ENCODE measurements at places on chromosomes 3 and 15. TPM values are rescaled to one million over a fixed set of nuclear protein-coding genes. Genes with fewer than 3 reads are reported as not detected.

DNA sequence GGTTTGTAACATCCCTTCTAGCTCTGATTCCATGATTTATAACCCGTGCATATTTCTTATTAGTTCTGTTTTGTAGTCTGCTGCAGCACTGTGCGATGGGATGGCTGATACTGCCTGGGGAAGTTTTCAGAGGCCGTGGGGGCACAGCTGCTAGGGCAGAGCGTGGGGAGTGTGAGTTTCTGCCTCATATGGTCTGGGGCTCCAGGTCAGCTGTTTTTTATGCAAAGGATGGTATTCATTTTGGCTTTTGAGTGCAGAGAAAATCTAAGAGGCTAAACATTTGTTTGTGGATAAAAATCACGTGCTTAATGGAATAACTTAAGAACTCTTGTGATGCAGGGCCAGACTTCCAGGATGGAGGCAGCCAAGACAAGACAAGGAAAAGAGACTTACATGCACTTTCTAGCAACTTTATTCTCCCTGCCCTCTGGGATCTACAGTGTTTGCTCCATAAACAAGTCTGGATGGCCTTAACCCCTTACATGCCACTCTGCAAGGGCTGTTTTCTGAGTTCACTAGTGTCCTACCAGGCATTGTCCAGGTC is 45.5 kb upstream of the CFAP161 start:
- no peak for DNase-seq

GRCh38 chr3:127647166-127647844 is 18.3 kb downstream of the PODXL2 start:
- no peak for DNase-seq

- DNase-seq: peak; percentile 54
Measured at GRCh38 chr15:80942746-80943565, 46.7 kb downstream of the MESD start.

- no peak for DNase-seq
Measured at GRCh38 chr15:57758560-57758959, 52.0 kb downstream of the POLR2M start.

DNA sequence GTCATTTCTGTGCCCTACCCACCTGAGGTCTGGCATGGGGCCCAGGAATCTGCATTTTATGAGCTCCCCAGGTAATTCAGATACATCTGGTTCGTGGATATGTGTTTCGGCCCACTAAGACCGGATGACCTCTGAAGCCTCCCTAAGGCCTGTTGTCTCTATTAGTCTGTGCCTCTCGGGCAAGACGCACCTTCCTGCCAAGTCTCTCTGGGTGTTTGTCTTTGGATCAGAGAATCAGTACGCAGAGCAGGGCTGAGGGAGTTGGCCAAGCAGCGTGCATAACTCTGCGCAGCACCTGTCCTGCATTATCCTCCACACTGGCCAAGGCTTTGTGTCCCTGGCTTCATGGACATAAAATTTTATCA is 181.0 kb downstream of the THSD4 start:
- DNase-seq: no peak

GRCh38 chr3:150376001-150376848 is 31.9 kb upstream of the TSC22D2 start:
- no peak for DNase-seq

GRCh38 chr3:9147896-9148266 is 101.6 kb downstream of the SRGAP3 start:
- DNase-seq: peak; percentile 5

The LMAN1L gene
- total RNA-seq: not detected

The ABHD10 gene
- total RNA-seq: 27.3 TPM

- no peak for DNase-seq
Measured at GRCh38 chr15:89052474-89052873, 35.8 kb upstream of the ABHD2 start.

The CAPN7 gene
- total RNA-seq: 68.4 TPM

- no peak for DNase-seq
Measured at GRCh38 chr3:13018043-13018451, 55.2 kb downstream of the IQSEC1 start.

GRCh38 chr3:18295171-18295920 is 129.8 kb downstream of the SATB1 start:
- no peak for DNase-seq

GRCh38 chr15:66722757-66723540 is 20.9 kb downstream of the SMAD6 start:
- DNase-seq: no peak

GRCh38 chr15:96261575-96262034 is 68.9 kb upstream of the NR2F2 start:
- DNase-seq: no peak

The UQCC5 gene
- total RNA-seq: 16.0 TPM

The CHCHD6 gene
- 19.1 TPM for total RNA-seq

DNA sequence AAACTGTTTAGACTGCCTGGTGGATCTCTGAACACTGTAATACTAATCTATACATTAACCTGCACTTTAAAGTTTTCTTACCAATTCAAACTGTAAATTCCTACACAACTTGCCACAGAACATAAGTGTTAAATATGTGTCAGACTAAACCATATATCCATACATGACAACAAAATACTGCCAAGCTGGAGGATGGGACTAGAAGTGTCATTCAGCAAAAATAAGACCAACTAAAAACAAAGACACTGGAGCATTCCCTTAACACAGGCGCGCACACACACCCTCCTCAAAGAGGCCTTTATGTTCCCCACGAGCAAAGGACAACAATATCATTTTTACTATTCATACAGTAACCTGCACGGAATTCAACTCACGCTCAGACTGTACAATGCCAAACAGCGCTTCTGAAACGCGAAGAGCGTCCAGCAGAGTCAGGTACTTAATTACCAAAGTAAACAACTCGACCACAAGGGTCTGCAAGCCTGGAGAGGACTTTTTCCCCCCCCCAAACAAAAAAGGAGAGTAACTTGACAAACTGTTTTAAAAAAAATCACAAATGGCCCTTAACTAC is 1.1 kb downstream of the DCUN1D1 start:
- no peak for DNase-seq

The SH3GL3 gene
- 0.67 TPM for total RNA-seq

GRCh38 chr3:149886957-149887356 is 73.9 kb downstream of the RNF13 start:
- DNase-seq: no peak

DNA sequence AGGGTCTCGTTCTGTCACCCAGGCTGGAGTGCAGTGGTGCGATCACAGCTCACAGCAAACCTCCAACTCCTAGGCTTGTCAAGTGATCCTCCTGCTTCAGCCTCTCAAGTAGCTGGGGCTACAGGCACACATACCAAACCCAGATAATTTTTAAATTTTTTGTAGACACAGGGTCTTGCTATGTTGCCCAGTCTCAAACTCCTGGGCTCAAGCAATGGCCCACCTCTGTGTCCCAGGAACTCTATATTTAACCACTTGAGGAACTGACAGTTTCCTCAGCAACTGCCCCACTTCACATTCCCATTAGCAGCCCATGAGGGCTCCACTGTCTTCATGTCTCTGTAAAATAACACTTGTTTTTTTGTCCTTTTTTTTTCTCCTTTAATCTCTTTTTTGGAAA is 68.4 kb downstream of the TAMM41 start:
- no peak for DNase-seq

The PPCDC gene
- 20.4 TPM for total RNA-seq

- DNase-seq: no peak
Measured at GRCh38 chr3:27792869-27793268, 70.7 kb upstream of the EOMES start.

GRCh38 chr3:64908251-64908685 is 220.5 kb upstream of the ADAMTS9 start:
- no peak for DNase-seq

- DNase-seq: peak; percentile 54
Measured at GRCh38 chr3:127788451-127788909, 33.8 kb downstream of the MGLL start.

The RTP1 gene
- not detected for total RNA-seq

- DNase-seq: no peak
Measured at GRCh38 chr3:138206196-138206595, 19.1 kb downstream of the ARMC8 start.

The LTK gene
- total RNA-seq: 1.1 TPM

The RBP2 gene
- total RNA-seq: not detected
